ENCODE measurements at places on chromosomes 1 and 21. TPM values are rescaled to one million over a fixed set of nuclear protein-coding genes. Genes with fewer than 3 reads are reported as not detected.

The SCAMP3 gene
- 58.8 TPM for total RNA-seq

The RUNX3 gene
- 1.8 TPM for total RNA-seq

The FAM151A gene
- total RNA-seq: 0.11 TPM

The MSH4 gene
- total RNA-seq: 0.30 TPM

The CATSPERE gene
- total RNA-seq: 0.30 TPM

GRCh38 chr1:243546457-243546856 is 290.6 kb downstream of the SDCCAG8 start:
- no peaks in the 10 kb centered on the region for H3K36me3 ChIP-seq
- H3K27me3 ChIP-seq: no peaks in the 10 kb centered on the region
- no peak overlapping the region for H3K27ac ChIP-seq
- peaks cover 18% of the 10 kb centered on the region for H3K4me1 ChIP-seq
- H3K4me3 ChIP-seq: no peak overlapping the region
- no peak for DNase-seq

- H3K27me3 ChIP-seq: peaks cover 13% of the 10 kb centered on the region
- DNase-seq: no peak
- H3K4me3 ChIP-seq: no peak within 1 kb of the TSS
- H3K4me1 ChIP-seq: no peaks in the 10 kb centered on the region
These were observed at the start of gene CRNN for GRCh38 chr1:152413909-152414308. Gene CRNN, minus strand, starts transcription at chr1:152414263. Its CDS starts 2,030 bp downstream, at chr1:152412233.

DNA sequence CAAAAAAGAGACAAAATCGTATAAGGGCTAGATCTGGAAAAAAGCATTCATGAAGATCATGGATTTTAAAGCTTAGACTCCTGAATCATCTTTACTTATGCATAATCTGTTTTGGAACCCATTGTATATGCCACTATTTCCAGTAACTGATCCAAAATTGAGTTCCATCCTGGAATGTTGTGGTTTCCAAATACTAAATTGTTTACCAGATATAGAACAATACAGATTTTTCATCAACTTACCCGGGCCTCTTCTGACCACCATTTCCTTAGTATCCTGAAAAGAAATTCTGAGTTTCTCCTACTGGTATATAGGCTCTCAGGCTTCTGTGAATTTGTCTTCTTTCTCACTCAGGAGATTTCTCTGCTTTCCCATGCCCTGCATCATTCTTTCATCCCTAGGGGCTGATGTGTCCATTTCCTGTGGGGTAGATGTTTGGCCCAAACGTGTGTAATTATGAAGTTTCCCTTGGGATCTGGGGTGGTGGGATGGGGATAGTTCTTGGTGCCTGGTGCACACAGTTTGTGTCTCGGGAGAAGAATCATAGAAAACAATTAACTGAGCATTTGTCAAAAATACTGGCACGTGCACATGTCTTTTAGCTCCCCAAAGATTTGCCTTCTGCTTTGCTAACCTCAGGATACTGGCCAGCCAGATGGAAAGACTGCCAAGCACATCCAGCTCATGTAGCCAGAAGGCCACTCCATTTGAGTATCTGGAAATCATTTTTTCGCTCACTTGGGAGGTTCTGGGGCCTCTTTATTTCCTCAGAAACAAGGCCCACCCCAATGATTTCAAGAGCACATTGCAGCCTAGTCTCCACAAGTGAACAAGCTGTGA is 127.8 kb downstream of the NTMT2 start:
- H3K27me3 ChIP-seq: no peaks in the 10 kb centered on the region
- no peak overlapping the region for H3K27ac ChIP-seq
- no peaks in the 10 kb centered on the region for H3K36me3 ChIP-seq
- DNase-seq: no peak

GRCh38 chr21:31446226-31446855 is 102.3 kb upstream of the TIAM1 start:
- H3K4me3 ChIP-seq: no peak overlapping the region
- peaks cover 11% of the 10 kb centered on the region for H3K36me3 ChIP-seq
- no peak overlapping the region for H3K27ac ChIP-seq

DNA sequence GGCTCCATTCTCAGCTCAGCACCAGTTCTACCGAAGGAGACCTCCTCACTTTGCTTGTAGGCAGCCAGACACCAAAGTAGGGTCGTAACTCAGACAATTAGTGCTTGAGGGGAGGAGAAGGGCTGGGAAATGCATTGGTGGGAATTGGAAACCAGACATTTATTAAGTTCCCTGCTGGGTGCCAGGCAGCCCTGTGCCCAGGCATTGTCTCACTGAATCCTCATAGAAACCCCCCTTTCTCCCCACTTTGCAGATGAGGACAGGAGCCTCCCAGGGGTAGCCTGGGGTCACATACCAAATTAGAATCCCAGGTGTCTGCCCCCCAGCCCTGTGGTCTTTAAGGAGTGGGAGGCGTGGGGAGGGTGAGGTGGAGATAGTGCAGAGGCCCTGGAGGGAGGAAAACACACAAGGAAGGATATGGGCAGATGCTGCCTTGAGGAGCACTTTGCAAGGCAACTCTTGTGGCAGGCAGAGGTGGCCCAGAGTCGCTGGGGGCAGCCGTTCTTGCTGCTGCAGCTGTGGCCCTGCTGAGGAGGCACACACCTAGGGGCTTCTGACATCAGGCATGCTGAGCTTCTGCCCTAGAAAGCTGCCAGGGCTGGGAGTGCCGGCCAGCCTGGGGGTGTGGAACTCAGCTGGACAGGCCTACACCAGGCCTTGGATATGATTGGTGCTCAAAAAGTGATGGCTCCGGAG is 29.4 kb downstream of the CDK18 start:
- H3K27me3 ChIP-seq: peaks cover 38% of the 10 kb centered on the region
- H3K36me3 ChIP-seq: peaks cover 27% of the 10 kb centered on the region
- H3K4me1 ChIP-seq: peaks cover 8% of the 10 kb centered on the region
- no peak for DNase-seq
- H3K4me3 ChIP-seq: no peak overlapping the region

- H3K4me3 ChIP-seq: no peak overlapping the region
- no peaks in the 10 kb centered on the region for H3K27me3 ChIP-seq
- no peak overlapping the region for H3K27ac ChIP-seq
- H3K4me1 ChIP-seq: peaks cover 13% of the 10 kb centered on the region
These were observed 175.5 kb upstream of the HOOK1 start for GRCh38 chr1:59639266-59639665.

GRCh38 chr1:37930246-37931101 is 16.4 kb downstream of the INPP5B start:
- peaks cover 20% of the 10 kb centered on the region for H3K4me1 ChIP-seq
- H3K27ac ChIP-seq: peak overlapping the region; percentile 70
- peak overlapping the region; percentile 94 for H3K4me3 ChIP-seq

DNA sequence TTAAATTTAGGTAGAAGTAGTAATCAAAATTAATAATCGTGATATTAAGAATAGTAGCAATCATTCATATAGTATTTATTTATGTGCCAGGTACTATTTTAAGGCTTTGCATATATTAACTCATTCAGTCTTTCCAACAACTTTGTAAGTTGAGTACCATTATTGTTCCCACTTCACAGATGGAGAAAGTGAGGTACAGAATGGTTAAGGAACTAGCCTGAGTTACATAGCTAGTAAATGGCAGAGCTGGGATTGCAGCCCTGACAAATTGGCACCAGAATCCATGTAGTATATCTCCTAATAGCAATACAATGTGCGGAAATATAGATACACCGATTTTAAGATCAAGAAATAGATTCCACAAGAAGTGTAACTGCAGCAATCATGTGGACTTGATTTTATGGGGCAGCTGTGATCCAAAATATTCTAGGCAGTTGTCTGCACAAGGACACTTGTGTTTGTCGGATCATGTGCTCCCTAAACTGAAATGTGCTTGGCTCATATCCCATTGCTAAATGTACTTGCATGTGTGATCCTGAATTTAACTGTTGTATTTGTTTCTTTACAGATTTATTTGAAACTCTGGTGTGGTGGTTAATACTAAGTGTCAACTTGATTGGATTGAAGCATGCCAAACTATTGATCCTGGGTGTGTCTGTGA is 5.8 kb upstream of the GTF2B start:
- peaks cover 6% of the 10 kb centered on the region for H3K27me3 ChIP-seq
- no peak for DNase-seq
- H3K36me3 ChIP-seq: no peaks in the 10 kb centered on the region
- peaks cover 5% of the 10 kb centered on the region for H3K4me1 ChIP-seq

- no peak for DNase-seq
- H3K4me1 ChIP-seq: peaks cover 23% of the 10 kb centered on the region
- no peak overlapping the region for H3K4me3 ChIP-seq
- peak overlapping the region; percentile 7 for H3K27ac ChIP-seq
These were observed 8.9 kb downstream of the SLAMF1 start for GRCh38 chr1:160637821-160638539.

- no peaks in the 10 kb centered on the region for H3K27me3 ChIP-seq
- H3K36me3 ChIP-seq: no peaks in the 10 kb centered on the region
- no peak overlapping the region for H3K27ac ChIP-seq
- H3K4me3 ChIP-seq: no peak overlapping the region
These were observed 100.0 kb downstream of the ELAVL4 start for GRCh38 chr1:50208756-50209155.

- no peaks in the 10 kb centered on the region for H3K4me1 ChIP-seq
- no peak for DNase-seq
- no peak overlapping the region for H3K27ac ChIP-seq
- no peak overlapping the region for H3K4me3 ChIP-seq
- H3K27me3 ChIP-seq: no peaks in the 10 kb centered on the region
These were observed 469.8 kb upstream of the OLFM3 start for GRCh38 chr1:102466487-102466886.

GRCh38 chr1:212412374-212412773 is 2.3 kb downstream of the PACC1 start:
- H3K4me1 ChIP-seq: peaks cover 29% of the 10 kb centered on the region
- peaks cover 6% of the 10 kb centered on the region for H3K27me3 ChIP-seq
- peaks cover 41% of the 10 kb centered on the region for H3K36me3 ChIP-seq
- no peak overlapping the region for H3K4me3 ChIP-seq
- H3K27ac ChIP-seq: no peak overlapping the region
- no peak for DNase-seq

GRCh38 chr1:232267092-232267836 is 362.7 kb downstream of the SIPA1L2 start:
- DNase-seq: no peak

DNA sequence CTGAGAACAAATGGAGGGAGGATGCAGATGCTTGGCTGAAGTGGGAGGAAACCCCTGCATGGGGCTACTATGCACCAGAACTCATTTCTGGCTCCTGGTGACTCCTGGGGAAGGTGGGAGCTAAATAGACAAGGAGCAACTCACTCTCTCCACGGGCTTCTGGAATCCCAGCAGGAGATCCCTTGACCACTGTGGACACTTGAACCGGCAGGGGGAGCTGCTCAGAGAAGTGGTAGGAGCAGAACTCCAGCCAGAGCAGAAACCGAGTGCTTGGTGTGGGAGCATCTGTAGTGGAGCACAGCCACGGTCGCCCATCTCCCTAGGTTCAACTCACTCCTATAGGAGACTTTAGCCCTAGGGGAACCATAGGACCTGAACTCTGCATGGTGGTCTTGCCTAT is 205.6 kb upstream of the GJB5 start:
- no peak overlapping the region for H3K4me3 ChIP-seq
- peaks cover 30% of the 10 kb centered on the region for H3K27me3 ChIP-seq
- DNase-seq: peak; percentile 80
- no peaks in the 10 kb centered on the region for H3K36me3 ChIP-seq
- no peak overlapping the region for H3K27ac ChIP-seq

- no peak overlapping the region for H3K27ac ChIP-seq
- no peaks in the 10 kb centered on the region for H3K27me3 ChIP-seq
- peaks cover 16% of the 10 kb centered on the region for H3K36me3 ChIP-seq
- peak; percentile 63 for DNase-seq
These were observed 96.3 kb upstream of the TMPRSS15 start for GRCh38 chr21:18499761-18500376.

DNA sequence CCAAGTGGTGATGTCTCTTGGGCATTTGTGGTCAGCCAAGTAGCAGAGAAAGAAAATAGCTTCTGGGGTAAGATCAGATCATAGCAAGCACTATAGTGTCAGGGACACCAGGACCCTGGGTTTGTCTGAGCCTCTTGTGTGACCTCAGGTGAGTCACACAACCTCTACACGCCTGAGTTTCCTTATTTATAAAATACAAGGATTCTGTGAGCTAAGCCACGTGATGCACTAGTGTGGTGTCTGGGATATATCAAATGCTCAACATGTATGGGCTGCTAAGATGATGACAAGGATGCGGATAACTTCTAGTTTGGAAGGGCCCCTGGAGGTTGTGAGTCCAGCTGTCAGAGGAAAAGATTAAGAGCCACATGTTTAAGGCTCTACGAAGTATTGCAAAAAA is 24.5 kb upstream of the ZNF436 start:
- no peaks in the 10 kb centered on the region for H3K27me3 ChIP-seq
- H3K4me3 ChIP-seq: no peak overlapping the region
- no peak for DNase-seq

- no peak overlapping the region for H3K27ac ChIP-seq
- no peak overlapping the region for H3K4me3 ChIP-seq
- H3K4me1 ChIP-seq: peaks cover 11% of the 10 kb centered on the region
- no peaks in the 10 kb centered on the region for H3K27me3 ChIP-seq
These were observed 601.7 kb upstream of the CXADR start for GRCh38 chr21:16911166-16911607.

All from WTC11 (cell line).